ENCODE measurements at places on chromosomes 11 and 22.

DNA sequence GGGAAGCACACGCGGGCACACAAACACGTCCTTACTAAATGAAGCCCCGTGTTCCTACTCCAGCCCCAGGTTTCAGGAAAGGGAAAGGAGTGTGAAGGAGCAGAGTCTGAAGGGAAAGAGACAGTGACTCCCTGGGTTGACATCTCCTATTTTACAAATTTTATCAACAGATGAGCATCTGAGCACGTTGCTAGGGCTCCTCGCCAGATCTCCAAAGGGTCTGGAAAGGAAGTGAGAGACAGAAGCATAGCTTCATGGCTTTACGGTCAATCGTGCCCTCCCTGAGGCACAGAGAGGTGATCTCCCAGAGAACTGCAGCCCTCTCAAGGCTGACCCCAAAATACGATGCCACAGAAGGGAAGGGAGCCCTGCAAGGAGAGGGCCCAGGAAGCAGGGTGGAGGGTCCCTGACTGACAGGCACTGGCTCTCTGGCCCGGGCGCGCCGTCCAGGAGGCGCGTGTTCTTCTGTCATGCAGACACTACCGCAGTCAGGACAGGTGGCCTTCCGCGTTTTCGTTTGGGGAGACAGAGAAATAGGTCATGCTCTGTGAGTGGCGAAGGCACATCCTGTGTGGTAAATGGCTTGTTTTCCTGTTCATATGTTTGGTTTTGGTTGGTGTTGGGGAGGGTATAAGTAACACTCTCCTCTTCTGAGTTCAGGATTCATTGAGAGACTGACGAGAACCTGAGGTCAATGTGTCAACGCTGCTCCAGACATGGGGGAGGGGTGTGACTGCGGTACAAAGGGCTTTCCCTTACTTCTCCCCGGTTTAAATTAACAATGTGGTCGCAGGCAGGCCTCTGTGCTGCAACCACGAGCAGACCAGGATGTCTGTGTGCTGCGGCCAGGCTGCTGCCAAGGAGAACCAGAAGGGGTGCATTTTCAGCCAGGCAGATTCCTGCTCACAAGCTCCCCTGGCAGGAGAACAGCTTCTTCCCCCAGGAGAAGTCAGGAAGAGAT is 813.3 kb downstream of the OPCML start:
- DNase-seq: peak; percentile 29

DNA sequence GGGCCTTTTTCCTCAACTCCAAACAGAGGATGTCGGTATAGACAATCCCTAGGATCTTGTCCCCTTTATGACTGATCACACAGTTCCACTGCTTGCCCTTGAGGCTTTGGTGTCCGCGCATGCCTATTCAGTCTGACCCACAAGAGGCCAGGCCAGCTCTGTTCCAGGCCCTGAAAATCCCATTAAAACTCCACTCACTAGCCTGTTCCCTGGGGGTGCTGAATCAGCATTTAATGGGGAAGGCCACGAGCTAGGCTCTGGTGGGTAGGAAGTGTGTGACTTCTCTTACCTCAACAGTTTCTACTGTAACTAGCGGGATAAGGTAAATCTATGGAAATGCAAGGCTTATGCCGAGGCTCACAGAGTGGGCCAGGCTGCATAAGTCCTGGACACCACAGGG is 117.7 kb downstream of the PTPRJ start:
- DNase-seq: no peak

GRCh38 chr11:110518809-110519514 is 89.2 kb downstream of the FDX1 start:
- DNase-seq: no peak

- no peak for DNase-seq
Measured at GRCh38 chr11:121250843-121251242, 41.7 kb upstream of the SC5D start.

- no peak for DNase-seq
Measured at GRCh38 chr22:32606181-32606580, 131.6 kb downstream of the FBXO7 start.

DNA sequence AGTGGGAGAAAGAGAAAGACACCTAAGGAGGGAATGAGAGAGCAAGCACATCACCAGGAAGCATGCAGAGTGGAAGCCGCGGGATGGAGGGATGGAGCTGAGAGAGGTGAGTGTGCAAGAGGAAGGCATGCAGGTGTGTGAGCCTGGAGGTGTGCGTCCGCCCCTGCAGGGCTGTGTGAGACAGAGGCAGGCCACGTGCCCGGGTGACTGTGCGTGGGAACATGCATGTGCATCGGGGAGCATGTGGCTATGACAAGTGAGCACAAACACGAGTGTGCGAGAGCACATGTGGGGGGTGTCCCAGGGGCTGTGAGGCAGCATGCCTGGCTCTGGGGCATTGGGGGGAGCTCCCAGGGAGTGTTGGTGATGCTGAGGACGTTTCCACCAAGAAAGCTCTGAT is 29.9 kb downstream of the PTPN5 start:
- DNase-seq: no peak

DNA sequence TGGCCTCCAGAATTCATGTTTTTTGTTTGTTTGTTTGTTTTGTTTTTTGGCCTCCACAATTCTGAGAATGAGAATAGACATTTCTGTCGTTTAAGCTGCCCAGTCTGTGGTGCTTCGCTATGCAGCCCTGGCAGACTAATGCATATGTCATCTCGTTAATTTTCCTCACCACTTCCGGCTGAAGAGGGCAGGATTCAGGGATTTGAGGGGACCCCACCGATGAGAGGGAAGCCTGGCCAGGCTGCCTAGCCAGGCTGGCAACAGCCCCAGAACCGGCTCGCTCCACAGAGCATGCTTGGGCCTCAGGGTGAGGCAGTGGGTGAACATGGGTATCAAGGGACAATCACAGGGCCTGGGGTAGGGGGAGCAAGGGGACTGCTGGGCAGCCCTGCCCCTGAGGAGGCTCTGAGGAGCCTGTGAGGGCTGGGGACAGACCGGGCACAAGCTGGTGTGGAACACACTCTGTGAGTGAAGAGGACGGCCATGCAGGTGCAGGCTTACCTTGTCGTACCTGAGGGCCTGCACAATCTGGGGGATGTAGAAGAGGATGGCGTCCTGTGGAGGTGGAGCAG is 47.8 kb upstream of the SERPIND1 start:
- no peak for DNase-seq

GRCh38 chr11:73510877-73511276 is 87.0 kb downstream of the FAM168A start:
- DNase-seq: no peak

DNA sequence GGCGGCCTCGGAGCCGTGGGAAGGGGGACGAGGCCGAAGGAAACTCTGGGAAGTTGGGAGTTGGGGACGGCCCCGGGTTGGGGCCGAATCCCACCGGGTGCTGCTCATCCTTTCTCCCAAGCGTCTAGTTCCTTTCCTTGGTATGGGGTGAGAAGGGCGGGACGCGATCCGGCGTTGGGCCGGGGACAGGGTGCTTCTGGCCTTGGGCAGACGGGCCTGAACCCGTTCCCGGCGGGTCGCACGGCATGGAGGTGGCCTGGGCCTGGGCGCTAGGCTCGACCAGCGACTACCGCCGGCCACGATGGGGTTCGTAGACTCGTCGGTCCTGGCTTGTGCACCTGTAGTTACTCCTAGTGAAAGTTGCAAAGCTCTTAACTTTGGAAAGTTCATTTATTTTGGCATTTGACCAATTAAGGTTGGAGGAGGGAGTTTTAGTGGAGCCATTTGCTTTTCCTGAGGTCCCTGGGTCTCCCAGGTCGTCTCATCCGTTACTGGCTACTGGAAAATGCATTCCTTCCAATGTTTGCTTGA is 1.0 kb downstream of the SYT9 start:
- no peak for DNase-seq

DNA sequence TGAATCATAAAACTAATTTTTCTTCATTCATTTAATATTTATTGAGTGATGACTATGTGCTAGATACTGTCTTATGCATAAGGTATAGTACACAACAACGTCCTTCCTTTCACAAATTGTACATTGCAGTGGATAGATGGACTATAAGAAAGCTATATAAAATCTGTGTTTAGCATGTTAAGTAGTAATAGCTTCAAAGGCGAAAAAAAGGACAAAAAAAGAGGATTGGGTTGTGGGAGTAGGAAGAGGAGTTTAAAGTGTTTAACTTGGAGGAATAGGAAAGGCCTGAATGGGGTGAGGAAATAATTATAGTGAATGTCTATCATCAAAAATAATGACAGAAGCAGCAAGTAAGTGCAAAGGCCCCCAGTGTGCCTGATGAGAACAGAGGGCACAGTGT is 565.4 kb upstream of the LUZP2 start:
- DNase-seq: no peak

DNA sequence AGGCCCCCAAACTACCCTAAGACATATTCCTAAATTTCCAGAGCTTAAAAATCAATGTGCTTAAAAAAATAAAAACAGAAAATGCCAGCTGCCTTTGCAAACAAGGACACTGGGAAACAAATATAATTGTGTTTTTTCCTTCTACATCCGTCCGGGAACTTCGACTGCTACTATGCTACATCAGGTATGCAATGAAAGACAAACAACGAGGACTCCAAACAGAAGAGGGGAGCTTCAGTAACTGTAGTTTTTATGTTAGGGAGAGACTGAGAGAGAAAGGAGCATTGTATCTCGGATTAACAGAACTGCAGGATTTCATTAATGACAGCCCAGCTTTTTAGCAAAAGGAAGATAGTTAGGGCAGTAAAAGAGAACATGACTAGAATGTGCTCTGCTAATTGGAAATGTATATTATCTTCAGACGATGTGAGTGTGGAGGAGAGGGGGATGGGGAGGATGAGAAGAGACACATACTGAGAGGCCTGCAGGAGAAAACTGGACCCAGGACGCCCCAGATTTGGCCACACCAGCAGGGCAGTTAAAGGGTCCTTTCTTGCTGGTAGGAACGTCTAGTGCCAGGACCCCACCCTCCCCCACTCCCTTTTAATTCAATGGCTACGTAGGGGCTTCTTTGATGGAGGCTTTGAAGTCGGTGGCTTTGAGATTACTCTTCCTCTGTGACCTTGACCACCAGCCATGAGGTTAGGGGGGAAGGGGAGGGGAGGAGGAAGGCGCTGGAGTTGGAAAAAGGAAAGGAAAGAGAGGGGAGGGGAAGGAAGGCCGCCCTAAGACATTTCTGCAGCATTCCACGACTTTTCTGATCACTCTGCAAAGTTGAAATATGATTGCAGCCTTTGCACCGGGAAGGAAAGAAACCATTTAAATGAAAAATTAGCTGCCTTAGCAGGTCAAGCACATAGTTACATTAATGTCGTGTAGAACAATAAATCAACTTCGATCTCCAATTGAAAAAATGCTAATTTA is 187.1 kb downstream of the BLID start:
- DNase-seq: no peak

DNA sequence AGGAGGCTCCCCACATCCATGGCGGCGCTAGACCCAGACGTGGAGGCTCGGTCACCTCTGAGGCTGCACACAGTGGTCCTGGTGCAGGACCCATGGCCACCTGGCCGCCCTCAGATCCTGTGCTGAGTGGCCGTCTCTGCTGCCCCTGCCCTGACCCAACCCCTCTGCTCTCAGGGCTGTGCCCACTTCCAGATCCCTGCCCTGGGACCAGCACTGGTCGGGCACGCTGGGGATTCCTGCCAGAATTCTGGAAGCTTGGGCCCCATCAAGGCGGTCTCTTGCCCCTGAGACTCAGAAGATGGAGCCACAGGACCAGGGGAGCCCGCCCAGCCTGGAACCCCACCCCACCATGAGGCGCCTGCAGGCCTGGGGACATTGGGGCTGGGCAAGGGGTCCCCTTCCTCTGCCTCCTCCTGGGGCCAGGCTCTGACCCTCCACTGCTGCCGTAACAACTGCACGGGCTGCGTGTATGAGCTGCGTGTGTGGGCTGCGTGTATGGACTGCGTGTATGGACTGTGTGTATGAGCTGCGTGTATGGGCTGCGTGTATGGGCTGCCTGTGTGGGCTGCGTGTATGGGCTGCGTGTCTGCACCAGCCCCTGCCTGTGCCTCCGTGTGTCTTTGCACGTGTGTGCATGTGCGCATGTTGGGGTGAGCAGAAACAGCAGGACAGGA is 48.7 kb downstream of the IGLL1 start:
- no peak for DNase-seq

DNA sequence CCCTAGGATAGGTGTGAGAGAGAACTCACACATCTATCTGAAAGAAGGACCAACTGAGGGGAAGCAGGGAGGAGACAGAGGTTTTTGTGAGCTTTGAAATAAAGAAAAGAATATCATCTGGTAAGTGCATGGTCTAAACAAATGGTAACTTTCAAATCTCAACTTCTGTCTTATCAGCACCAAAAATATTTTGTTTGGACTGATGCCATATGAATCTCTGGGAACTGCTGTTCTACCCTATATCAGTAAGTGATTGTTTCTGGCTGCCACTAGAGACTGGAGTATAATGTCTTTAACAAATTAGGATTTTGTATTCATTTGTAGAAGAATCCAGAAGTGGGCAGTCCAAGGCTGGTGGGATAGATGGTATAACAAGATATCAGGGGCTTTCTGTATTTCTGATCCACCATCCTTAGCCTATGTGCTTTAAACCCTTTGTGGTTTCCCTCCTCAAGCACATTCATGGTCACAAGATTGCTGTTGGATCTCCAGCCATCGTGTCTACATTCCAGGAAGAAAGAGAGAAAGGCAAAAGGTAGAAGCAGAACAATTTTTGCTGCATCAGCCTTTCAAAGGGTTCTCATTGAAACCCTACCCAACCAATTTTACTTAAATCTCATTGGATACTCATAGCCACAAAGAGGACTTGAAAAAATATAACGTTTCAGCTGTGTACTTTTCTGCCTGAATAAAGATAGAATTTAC is 4.7 kb downstream of the HEPHL1 start:
- DNase-seq: no peak

- DNase-seq: peak; percentile 38
Measured at GRCh38 chr22:20422271-20423007, 15.2 kb downstream of the SCARF2 start.

DNA sequence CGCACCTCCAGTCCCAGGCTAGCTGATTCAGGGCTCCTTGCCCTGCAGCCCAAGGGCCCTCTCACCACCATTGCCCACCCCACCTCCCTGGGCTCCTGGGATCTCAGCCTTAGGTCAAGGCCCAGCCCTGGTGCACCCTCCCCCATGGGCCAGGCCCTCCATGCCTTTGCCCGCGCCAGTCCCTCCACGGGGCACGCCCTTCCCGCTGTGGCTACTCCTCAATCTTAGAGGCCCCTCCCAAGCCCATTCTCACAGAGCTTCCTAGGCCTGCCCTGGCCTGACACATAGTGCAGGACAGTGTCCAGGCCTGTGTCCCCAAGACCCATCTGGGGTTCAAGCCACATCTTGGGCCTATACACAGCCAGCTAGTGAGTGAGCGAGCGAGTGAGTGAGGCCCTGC is 6.9 kb downstream of the GP1BB start:
- no peak for DNase-seq

- no peak for DNase-seq
Measured at GRCh38 chr11:79186669-79187068, 254.2 kb downstream of the TENM4 start.

GRCh38 chr11:117584056-117584830 is 212.8 kb downstream of the DSCAML1 start:
- no peak for DNase-seq

Measured in AG04449 (cell line).